Activated CD4-positive, alpha-beta T cell treated with anti-CD3 and anti-CD28 coated beads, Interleukin-2, amount 50 U/mL, for 24 hours (primary cell): ENCODE measurements at places on chromosomes 1 and 21.

- no peak for DNase-seq
Measured at GRCh38 chr21:16863362-16863905, 649.4 kb upstream of the CXADR start.

- DNase-seq, result no peak
Measured at GRCh38 chr1:190303501-190303900, 174.2 kb downstream of the BRINP3 start.

GRCh38 chr1:168372307-168372706 lies 91.6 kb downstream of the TBX19 start:
- DNase-seq, result no peak

- DNase-seq, result no peak
Measured at GRCh38 chr1:89199525-89200031, 836 bp upstream of the GBP4 start.

DNA sequence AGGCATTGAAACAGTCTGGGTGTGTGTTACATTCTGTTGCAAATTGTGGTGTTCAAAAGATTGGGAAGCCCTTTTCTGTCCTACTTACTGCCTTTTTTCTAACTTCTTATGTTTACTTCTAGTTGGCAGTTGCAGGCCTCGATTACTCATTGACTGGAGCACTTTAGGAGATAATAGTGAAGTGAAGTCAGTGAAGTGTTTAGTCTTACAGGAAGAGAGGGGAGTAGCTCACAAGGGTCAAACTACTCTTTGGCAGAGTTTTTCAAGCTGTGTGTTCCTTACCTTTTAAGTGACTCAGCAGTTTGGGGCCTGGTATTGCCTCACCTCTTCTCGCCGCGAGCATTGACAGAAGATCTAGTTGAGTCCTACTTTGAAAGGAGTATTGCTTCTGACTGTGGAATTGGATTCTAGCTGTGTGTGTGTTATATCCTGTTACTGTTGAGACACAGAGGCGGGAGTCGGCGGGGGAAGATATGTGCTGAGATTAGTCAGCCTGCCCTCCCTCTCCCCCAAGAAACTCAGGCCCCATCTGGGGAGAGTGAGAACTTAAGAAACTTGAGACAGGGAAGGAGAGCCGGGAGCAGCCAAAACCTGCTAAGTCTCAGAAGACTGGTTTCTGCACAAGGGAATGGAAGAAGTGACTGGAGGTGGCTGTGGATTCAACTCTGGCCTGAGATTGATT lies 19.3 kb downstream of the AHCYL1 start:
- DNase-seq, result no peak

DNA sequence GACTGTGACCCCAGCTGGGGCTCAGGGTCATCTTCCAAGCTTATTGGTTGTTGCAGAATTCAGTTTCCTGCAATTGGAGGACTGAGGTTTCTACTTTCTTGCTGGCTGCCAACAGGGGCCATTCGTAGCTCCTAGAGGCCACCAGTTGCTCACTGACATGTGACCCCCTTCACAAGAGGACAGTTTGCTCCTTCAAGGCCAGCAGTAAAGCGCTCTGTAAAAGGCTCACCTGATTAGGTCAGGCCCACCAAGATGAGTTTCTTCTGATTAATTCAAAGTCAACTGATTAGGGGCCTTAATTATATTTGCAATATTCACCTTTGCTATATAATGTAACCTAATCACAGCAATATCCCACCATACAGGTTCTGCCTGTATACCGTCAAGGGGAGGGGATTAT lies 68.9 kb downstream of the SLC9A1 start:
- DNase-seq, result no peak

- no peak for DNase-seq
Measured at GRCh38 chr1:30656171-30656940, 67.0 kb downstream of the MATN1 start.

GRCh38 chr1:5415606-5416005 lies 576.6 kb downstream of the NPHP4 start:
- no peak for DNase-seq
